Vein endothelial cell (primary cell): ENCODE measurements at places on chromosomes 11 and 22. TPM values are rescaled to one million over a fixed set of nuclear protein-coding genes. Genes with fewer than 3 reads are reported as not detected.

The TRPM5 gene
- total RNA-seq = not detected in 2 replicates

The SLC17A6 gene
- not detected in 2 replicates for total RNA-seq

The CABP7 gene
- not detected in 2 replicates for total RNA-seq

The RNF214 gene
- total RNA-seq = 14.2 and 14.4 TPM in 2 replicates

The MS4A3 gene
- total RNA-seq = not detected in 2 replicates

The MTMR3 gene
- total RNA-seq = 36.5 and 36.9 TPM in 2 replicates

The SUSD2 gene
- total RNA-seq = 0.10 and 0.33 TPM in 2 replicates

The ANKK1 gene
- under 0.01 TPM in 1 of 2 replicates, not detected in the other for total RNA-seq

The RAG2 gene
- total RNA-seq = not detected in 2 replicates

The MS4A6E gene
- not detected in 2 replicates for total RNA-seq

The PAK1 gene
- 0.86 and 0.98 TPM in 2 replicates for total RNA-seq

The RANBP1 gene
- total RNA-seq = 187 and 231 TPM in 2 replicates

The CEP126 gene
- total RNA-seq = 2.6 and 4.2 TPM in 2 replicates

The PAMR1 gene
- total RNA-seq = 0.86 and 1.6 TPM in 2 replicates

The MS4A15 gene
- not detected in 2 replicates for total RNA-seq

The GRM5 gene
- total RNA-seq = 0.33 and 0.67 TPM in 2 replicates

The SCGB2A2 gene
- not detected in 2 replicates for total RNA-seq

The C11orf16 gene
- total RNA-seq = not detected in 2 replicates

The IFITM1 gene
- 0.33 and 0.57 TPM in 2 replicates for total RNA-seq

The CCDC81 gene
- 0.65 and 0.96 TPM in 2 replicates for total RNA-seq

The SAA1 gene
- not detected in 2 replicates for total RNA-seq

The CCDC134 gene
- 6.0 and 6.5 TPM in 2 replicates for total RNA-seq

The POU2AF2 gene
- total RNA-seq = not detected in 2 replicates

The HMBS gene
- 6.9 and 7.3 TPM in 2 replicates for total RNA-seq

The TCN2 gene
- total RNA-seq = 58.1 and 70.2 TPM in 2 replicates

The POU2F3 gene
- not detected in 2 replicates for total RNA-seq

The C11orf87 gene
- not detected in 2 replicates for total RNA-seq

The APOL5 gene
- total RNA-seq = not detected in 2 replicates

The OR4D5 gene
- total RNA-seq = not detected in 2 replicates

The PANX1 gene
- total RNA-seq = 20.3 and 31.9 TPM in 2 replicates
